Heart left ventricle (tissue), 16 donors: ENCODE measurements at places on chromosomes 16 and 17. TPM values are rescaled to one million over a fixed set of nuclear protein-coding genes. Genes with fewer than 3 reads are reported as not detected.

MRM1 gene
- 12.6 TPM for polyA plus RNA-seq

HBA1 gene
- 32.6 TPM for polyA plus RNA-seq

OSGIN1 gene
- 7.4 TPM for polyA plus RNA-seq

DNA sequence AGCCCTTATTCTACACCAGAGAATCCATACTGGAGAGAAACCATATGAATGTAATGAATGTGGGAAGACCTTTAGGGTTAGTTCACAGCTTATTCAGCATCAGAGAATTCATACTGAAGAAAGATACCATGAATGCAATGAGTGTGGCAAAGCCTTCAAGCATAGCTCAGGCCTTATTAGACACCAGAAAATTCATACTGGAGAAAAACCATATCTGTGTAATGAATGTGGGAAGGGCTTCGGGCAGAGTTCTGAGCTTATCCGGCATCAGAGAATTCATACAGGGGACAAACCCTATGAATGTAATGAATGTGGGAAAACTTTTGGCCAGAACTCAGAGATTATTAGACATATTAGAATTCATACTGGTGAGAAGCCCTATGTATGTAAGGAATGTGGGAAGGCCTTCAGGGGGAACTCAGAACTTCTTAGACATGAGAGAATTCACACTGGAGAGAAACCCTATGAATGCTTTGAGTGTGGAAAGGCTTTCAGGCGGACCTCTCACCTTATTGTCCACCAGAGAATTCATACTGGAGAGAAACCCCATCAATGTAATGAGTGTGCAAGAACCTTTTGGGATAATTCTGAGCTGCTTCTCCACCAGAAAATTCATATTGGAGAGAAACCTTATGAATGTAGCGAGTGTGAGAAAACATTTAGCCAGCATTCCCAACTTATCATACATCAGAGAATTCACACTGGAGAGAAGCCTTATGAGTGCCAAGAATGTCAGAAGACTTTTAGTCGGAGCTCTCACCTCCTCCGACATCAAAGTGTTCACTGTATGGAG, 14.1 kb downstream of the ZFP3 start:
- DNase-seq = no peak

GRCh38 chr17:45164734-45165269, 3.1 kb downstream of the HEXIM2 start:
- DNase-seq = no peak

DNA sequence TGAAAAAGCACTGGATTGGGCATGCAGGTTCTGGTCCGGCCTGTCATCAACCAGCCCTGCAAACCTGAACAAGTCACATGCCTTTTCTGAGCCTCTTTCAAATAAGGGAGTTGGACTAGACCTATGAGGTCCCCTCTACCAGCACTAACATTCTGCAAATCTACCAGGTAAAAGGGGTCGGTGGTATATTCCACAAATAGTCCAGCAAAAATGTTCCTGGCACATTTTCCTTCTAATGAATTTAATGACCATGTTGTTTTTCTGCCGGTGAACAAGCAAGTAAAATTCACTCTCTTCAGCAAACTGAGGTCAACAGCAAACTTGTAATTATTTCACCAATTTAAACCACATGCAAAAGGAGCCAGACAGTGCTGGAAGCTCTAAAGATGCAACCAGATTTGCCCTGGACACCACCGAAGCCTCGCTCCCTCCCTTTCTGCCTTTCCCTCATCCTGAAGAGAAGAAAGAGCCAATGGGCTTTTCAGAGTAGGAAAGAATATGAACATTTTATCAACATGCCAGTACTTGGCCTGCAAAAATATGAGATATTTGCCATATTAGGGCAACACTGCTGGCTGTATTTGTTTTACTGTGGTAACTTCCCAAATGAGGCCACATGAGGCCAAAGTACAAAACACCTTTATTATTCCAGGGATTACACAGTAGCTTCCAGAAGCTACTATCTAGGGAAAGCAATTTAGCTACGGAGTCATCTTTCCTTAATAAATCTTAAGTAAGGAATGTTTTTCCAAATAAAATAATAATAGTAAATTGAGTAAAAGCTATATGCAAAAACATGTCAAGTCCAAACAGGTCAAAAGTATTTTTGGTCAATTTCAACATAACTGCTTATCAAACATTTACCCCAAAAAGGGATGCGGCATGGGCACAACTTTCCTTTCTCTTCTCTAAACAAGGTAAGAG, 45.0 kb downstream of the USP31 start:
- no peak for DNase-seq

- no peak for DNase-seq
These were observed 170.6 kb upstream of the CACNG5 start for GRCh38 chr17:66664336-66664735.

GRCh38 chr17:80616705-80617104, 72.1 kb downstream of the RPTOR start:
- no peak for DNase-seq

- DNase-seq = peak; percentile 63
These were observed 1.1 kb upstream of the HAPSTR1 start for GRCh38 chr16:9090101-9090959.

GRCh38 chr17:63505341-63505740, 17.8 kb upstream of the KCNH6 start:
- no peak for DNase-seq

DNA sequence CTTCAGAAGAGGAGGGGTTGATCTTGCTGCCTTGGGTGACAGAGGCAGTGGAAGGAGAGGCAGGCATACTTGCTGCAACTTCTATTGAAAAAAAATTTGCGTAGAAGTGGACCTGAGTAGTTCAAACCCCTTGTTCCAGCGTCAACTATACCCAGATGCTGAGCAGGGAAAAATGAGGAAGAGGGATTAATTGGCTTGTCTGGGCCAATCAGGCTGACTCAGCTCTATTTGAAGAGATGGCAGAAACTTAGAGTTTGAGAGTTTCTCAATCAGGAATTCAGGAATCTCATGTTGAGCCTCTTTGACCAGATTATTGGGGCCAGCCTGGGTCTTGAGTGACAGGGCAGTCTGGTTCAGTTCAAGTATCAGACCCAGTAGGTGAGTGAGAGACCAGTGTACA, 17.6 kb downstream of the CASC3 start:
- no peak for DNase-seq

DNA sequence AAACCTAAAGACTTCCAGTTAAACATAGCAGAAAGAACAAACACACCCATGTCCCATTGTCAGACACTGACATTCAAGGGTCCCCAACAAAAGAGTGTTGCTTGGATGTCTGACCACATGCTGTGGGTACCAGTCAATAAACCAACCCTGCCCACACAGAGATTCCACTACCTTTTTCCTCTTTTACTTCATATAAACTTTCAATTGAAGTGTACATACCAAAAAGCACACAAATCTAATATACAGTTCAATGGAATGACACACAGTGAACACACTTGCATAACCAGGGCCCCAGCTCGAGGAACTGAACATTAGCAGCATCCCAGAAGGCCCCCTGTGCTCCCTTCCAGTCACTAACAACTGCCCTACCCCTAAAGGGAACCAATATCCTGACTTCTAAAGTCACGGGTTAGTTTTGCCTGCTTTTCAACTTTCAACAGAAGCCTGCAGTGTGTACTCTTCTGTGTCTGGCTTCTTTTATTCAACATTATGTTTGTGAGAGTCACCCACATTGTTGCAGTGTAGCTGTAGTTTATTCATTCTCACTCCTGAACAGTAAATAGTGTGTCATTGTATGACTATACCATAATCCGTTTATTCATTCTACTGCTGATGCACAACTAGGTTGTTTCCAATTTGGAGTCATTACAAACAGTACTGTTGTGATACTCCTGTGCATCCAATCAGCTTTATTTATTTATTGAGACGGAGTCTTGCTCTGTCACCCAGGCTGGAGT, 18.0 kb downstream of the CFDP1 start:
- no peak for DNase-seq

GRCh38 chr16:77359065-77359502, 75.8 kb downstream of the ADAMTS18 start:
- no peak for DNase-seq

- DNase-seq = no peak
These were observed 52.4 kb downstream of the AXIN2 start for GRCh38 chr17:65509032-65509431.

DNA sequence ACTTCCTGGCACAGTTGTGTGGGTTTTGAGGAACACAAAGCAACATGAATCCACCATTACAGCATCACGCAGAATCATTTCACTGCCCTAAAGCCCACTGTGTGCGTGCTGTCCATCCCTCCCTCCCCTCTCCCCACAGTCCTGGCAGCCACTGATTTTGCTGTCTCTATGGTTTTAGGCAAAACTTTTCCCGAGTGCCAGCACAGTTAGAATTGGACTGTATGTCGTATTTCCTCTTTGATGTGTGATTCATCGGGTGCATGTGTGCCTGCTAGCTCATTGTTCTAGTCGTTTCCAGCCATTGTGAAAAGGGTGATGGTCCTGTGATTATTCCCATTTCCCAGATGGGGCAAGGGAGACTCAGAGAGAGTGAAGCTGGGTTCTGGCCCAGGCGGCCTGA, 12.7 kb downstream of the KLHL36 start:
- no peak for DNase-seq

DNA sequence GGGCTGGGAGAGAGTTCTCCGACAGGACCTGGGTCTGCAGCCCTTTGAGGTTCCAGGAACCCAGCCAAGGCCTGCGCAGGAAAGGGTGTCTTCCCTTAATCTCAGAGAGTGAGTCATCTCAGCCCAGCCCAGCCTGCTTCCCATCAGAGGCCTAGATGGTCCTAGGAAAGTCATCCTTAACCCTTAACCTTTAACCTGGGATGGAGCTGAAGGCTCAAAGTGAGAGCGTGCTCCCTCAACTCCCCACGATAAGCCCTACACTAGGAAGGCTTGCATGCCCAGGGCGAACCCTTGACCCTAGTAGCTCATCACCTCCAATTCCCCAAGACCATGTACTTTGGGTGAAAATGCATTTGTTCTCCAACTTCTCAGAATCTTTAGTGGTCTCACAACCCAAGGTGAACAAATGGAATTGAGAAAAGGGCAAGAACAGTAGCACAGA, 4.8 kb upstream of the ATXN7L3 start:
- DNase-seq = no peak

- DNase-seq = no peak
These were observed 18.3 kb upstream of the CACNG4 start for GRCh38 chr17:66946251-66946650.

DNA sequence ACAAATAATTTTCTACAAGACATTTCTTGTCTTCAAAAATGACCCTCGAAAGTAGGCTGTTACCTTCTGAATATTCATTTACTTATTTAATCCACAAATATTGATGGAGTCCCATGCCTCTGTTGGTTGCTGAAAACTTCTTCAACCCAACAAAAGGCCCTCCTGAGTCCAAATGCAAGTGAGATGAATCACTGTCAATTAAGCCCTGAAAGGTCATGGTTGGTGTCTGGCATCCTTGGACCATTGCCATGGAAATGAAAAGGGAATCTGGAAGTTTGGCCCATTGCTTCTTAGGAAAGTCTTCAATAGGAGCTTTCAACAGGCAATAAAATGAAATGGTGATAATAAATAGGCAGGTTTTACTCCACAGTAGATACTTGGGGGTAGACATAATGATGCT, 364.7 kb upstream of the DYNLRB2 start:
- no peak for DNase-seq

DNA sequence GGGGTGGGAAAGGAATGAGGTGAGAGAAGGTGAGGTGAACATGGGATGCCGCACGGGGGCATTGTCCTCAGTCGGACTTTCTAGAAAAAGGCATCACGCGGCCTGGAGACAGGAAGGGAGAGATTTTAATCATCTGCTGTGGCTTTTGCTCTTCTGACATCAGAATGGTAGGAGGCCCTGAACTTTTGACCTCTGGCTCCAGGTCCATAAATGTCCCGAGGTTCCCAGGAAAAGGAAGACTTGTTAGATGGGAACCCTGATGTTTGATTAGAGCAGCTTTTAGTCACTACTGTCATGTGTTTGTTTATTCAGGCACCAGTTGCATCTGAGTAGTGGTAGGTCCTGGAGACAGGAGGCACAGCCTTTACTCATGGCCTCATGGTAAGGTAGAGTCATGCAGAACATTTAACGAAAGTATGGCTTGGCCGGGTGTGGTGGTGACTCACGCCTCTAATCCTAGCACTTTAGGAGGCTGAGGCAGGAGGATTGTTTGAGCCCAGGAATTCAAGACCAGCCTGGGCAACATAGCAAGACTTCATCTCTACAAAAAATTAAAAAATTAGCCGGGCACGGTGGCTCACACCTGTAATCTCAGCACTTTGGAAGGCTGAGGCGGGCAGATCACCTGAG, 203.1 kb downstream of the MSI2 start:
- no peak for DNase-seq

DNA sequence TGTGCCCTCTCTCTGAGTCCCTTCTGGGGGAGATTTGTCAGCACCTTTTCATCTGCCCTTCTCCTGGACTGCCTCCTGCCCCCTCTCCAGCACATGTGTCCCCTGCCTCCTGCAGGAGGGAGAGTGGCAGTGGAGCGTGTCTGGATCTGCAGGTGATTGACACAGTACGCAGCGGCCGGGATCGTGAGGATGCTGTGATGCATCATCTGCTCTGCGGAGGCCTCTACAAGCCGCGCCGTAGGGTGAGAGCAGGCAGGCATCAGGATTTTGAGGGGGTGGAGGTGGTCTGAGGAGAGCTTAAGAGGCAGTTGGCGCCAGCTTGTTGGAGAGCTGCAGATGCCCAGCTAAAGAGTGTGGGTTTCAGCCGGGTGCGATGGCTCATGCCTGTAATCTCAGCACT, 10.9 kb downstream of the SLC9A5 start:
- DNase-seq = peak; percentile 6

- no peak for DNase-seq
These were observed 487 bp downstream of the SRL start for GRCh38 chr16:4241258-4241927.

GRCh38 chr17:36972186-36972700, 23.5 kb downstream of the AATF start:
- no peak for DNase-seq

GRCh38 chr16:8727857-8728618, 53.6 kb downstream of the ABAT start:
- no peak for DNase-seq

DNA sequence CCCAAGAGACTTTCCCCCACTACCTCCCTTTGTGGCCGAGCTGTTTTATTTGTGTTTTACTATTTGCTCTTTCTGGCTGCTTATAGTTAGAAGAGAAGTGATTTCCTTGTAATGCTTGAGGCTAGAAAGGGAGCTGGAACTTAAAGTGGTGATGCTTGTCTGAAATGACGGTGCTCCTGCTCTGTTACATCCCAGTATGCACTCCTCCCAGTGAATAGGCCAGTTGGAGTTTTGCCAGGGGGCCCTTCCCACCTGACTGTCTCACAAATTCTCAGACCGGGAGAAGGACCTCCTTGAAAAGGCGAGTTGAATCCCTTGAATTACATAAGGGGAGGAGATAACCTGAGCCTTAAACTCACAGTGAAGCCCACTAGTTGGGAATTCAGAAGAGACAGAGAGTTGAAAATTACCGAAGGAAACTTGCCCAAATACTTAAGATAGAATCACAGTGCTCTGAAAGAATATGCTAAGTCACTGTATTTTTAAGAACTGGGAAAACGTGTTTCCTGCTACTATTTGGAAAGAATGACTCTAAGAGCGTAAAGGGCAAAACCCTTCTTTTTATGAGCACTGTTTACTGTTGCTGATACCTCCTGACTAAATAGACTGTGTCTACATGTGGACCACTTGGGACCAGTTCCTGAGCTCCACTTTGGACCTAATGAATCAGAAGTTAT, 84.7 kb upstream of the CLEC3A start:
- DNase-seq = no peak

GRCh38 chr17:50310455-50311111, 35.3 kb upstream of the XYLT2 start:
- DNase-seq = no peak

GRCh38 chr16:67391424-67392300, 1.6 kb downstream of the TPPP3 start:
- peak; percentile 25 for DNase-seq
